Left lung (tissue), 14 donors: ENCODE measurements at places on chromosomes 1 and 21. TPM values are rescaled to one million over a fixed set of nuclear protein-coding genes. Genes with fewer than 3 reads are reported as not detected.

- no peak overlapping the region for H3K4me3 ChIP-seq
- H3K27ac ChIP-seq: no peak overlapping the region
- H3K4me1 ChIP-seq: no peaks in the 10 kb centered on the region
- DNase-seq: no peak
Measured at GRCh38 chr1:2796890-2797740, 4.4 kb downstream of the TTC34 start.

DNA sequence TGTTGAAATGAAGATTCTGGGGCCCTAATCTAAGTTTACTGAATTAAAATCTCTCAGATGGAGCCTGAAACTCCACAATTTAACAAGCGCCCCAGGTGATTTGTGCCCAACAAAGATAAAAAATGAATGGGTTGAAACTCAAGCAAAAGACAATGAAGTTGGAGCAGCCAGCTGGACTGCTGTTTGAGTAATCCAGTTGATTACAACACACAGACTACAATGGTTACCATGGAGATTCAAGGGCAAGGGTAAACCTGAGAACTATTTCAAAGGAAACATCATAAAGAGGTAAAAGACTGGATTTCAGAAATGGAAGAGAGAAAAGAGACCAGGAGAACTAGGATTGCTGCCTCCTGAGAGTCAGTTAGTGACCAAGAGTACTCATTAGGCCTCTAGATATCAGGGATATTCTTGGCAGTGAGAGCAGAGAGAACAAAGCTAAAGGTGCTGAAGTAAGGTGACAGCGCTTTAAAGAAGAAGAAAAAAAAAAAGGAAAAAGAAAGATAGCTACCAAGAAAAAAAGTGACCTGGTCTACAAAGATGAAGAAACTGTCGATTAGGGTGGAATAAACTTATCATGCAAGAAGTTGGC lies 44.5 kb downstream of the LRRC53 start:
- H3K4me3 ChIP-seq: no peak overlapping the region
- H3K36me3 ChIP-seq: no peaks in the 10 kb centered on the region
- DNase-seq: no peak

DNA sequence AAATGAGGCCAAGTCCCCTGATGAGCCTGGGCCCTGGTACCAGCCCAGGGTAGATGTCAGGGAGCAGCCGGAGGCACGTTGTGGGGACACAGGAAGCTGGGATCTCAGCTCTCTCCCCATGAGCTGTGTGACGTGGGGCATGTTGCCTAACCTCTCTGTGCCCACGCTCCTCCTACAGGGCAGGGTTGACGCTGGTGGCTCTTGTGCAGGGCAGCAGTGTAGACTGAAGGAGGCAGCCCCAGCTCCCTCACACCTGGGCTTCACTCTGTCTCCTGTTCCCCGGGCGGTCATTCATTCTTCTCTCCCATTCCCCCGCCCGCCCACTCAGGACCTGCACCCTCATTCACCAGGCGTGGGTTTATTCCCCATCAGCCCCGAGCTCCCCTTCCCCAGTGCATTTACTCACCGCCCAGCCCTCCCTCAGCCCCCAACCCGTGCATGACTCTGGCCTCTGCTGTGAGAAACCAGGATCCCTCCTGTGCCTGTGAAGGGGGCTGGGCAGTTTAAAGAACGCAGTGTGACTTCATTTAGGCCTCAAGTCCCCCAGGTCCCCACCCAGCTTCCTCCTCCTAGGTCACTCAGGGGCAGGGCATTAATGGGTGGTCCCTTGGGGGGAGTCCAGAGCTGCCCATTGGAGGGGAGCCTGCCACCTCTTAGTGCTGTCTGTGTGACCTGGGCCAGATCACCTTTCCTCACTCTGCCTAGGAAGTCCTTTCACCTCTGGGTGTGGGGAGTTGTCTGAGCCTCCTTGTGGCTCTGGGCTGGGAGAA lies 285.7 kb downstream of the PTPRU start:
- no peak overlapping the region for H3K27ac ChIP-seq
- H3K4me3 ChIP-seq: no peak overlapping the region
- H3K36me3 ChIP-seq: no peaks in the 10 kb centered on the region
- H3K4me1 ChIP-seq: no peaks in the 10 kb centered on the region
- no peak for DNase-seq

DNA sequence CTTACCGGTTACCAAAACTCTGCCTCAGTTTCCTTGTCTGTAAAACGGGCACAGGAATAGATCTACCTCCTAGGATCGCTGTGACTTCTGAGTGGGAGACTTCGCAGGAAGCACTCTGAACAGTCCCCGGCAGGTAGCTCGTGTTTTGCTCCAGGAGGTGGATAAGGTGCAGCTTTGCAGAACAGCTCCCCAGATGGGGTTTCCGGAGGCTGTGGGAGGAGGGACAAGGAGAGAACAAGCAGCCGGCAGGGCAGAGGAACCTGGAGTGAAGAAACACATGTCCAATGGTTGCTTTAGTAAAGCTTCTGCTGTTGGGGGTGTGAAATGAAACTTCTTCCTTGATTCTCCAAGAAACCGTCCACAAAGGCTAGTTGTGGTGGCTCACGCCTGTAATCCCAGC lies 95.5 kb upstream of the TARDBP start:
- H3K27ac ChIP-seq: no peak overlapping the region
- no peak overlapping the region for H3K4me3 ChIP-seq
- no peak for DNase-seq
- no peaks in the 10 kb centered on the region for H3K4me1 ChIP-seq
- H3K27me3 ChIP-seq: peaks cover 5% of the 10 kb centered on the region

GRCh38 chr21:45831991-45832740 lies 149.4 kb upstream of the COL6A1 start:
- no peaks in the 10 kb centered on the region for H3K4me1 ChIP-seq
- H3K27me3 ChIP-seq: no peaks in the 10 kb centered on the region
- no peaks in the 10 kb centered on the region for H3K36me3 ChIP-seq
- no peak overlapping the region for H3K27ac ChIP-seq
- no peak for DNase-seq

DNA sequence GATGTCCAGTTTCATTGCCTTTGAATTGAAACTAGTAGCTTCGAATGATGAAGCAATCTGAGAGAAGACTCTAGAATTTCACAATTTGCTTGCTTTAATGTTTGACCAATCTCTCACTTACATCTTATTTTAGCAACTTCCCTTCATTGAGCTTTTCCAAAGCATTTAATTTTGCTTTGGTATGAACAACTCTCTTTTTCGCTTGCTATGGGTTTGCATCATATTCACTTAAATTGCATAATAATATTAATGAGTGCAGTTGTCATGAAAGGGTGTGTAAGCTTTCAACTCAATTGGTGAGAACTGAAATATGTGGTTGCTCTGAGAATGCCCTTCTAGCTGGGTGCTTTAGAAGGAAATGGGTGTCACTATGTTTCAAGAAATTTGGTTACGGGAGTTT lies 309.2 kb downstream of the HLX start:
- H3K4me1 ChIP-seq: no peaks in the 10 kb centered on the region
- no peak overlapping the region for H3K27ac ChIP-seq
- no peaks in the 10 kb centered on the region for H3K27me3 ChIP-seq
- H3K4me3 ChIP-seq: no peak overlapping the region
- no peak for DNase-seq
- H3K36me3 ChIP-seq: no peaks in the 10 kb centered on the region

Gene ACTA1
- 0.92 TPM for polyA plus RNA-seq

Gene E2F2
- polyA plus RNA-seq: 4.2 TPM

Gene PLA2G2C
- polyA plus RNA-seq: 0.14 TPM

Gene CLIC6
- 44.2 TPM for polyA plus RNA-seq

Gene MTFR1L
- 79.2 TPM for polyA plus RNA-seq

Gene KLHDC8A
- polyA plus RNA-seq: 0.91 TPM

Gene SLC35F3
- 1.8 TPM for polyA plus RNA-seq
